Motor neuron (in vitro differentiated cells): ENCODE measurements at places on chromosomes 2 and 18.

DNA sequence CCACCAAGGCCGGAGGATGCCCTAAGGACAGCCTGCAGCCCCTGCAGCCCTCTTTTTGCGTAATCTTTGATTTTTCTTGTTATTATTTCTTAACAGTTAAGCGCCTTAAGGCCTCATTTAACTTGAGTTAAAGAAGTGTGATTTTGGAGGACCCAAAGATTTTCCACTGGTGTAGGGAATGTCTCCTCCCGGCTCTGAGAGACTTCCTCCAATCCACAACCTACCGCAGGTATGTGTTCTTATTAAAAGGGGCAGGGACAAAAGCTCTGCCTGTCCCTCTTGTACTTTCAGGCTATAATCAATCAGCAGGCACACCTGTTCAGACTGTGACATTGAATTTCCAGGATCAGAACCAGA, 285.1 kb downstream of the PRKCE start:
- ATAC-seq, result no peak

- ATAC-seq, result no peak
Measured at GRCh38 chr18:25805939-25806338, 284.5 kb downstream of the SS18 start.

- no peak for ATAC-seq
Measured at GRCh38 chr18:7921938-7922587, 354.9 kb downstream of the PTPRM start.

DNA sequence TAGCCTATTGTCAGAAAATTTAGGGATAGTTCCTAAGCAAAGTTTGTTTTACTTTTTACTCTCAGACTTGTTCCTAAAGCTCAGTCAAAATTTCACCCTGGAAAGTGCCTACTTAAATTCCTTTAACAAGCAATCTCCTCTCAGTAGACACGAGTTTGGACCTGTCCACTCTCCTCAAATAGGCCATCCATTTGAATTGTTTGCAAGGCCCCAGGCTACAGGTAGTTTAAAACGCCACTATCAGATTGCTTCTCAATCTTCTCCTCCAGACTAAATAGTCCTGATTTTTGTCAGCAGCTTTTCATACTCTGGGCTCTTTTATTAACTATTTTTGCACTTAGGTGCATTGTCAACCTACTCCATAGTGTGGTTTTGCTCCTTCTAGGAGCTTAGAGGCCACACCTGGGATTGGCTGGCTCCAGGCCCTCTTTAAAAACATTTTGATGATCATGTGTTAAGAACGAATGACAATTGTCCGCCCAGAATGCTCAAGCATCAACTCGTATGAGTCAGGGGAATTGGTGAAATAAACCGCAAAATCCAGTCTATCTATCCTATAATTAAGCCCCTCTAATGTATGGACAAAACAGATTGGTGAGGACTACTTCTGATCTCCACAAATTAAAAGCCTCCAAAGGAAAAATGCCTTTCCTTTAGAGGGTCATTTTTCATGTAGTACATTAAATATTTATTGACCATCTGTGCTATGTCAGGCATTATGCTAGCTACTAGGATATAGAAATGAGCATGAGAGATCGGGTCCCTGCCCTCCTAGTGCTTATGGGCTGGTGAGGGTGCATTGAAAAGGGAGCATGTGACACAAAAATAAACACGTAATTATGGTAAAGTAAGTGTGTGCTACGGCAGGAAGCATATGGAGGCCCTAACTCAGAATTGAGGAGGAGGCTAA, 333.8 kb upstream of the TNP1 start:
- no peak for ATAC-seq

GRCh38 chr18:24632158-24632988, 171.9 kb downstream of the HRH4 start:
- no peak for ATAC-seq

GRCh38 chr18:22912835-22913234, 20.3 kb upstream of the RBBP8 start:
- ATAC-seq, result no peak

GRCh38 chr2:236257136-236257535, 7.1 kb downstream of the ASB18 start:
- ATAC-seq, result peak; percentile 80

DNA sequence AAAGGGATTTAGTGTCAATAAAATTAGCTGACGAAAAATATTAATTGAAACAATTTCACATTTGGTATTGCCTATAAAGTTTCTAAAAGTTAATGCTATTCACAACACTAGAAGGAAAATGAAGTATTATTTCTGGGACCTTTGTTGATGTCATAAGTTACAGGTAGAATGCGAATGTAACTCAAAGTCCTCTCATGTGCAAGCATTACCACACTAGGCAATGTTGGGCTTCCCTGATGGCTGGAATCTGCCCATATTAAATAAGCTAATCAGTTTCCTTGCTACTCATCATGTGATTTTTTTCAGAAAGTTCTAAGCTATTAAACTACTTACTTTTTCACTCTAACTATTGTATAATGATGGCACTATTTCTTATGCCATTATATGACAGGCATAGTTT, 44.6 kb downstream of the COBLL1 start:
- no peak for ATAC-seq

DNA sequence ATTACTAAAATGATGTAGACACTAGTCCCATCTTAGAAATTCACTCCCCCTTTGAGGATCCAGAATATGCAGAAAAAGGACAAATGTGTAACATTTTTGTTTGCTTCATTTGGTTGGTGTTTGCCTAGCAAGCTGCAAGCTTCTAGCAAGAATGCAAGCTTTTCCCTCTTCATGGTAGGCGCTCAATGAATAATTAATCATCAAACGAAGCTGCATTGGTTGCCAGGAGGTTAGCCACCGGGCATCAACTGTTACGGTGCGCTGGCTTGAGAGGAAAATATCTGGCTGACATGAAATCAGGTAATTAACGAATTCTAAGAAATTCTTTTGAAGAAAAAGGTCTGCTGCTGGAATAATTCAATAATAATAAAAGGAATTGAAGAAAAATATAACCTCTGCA, 341.0 kb upstream of the KYNU start:
- ATAC-seq, result no peak

- ATAC-seq, result no peak
Measured at GRCh38 chr18:34117319-34117718, 107.4 kb downstream of the NOL4 start.

DNA sequence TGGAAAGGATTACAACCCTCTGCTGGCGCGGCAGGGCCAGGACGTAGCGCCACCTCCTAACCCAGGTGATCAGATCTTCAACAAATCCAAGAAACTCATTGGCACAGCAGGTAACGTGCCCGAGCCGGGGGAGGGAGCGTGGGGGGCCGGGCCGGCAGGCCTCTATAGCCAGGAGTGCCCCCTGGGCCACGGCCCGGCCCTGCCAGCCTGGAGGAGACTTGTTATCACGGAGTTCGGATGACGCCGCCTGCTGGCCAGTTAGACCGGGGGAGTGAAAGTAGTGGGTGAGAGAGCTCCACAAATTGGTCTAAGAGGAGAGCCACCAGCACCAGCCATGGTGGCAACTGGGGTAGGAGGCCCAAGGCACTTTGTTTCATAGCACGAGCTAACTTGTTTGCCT, 8.6 kb upstream of the TMEM214 start:
- no peak for ATAC-seq

DNA sequence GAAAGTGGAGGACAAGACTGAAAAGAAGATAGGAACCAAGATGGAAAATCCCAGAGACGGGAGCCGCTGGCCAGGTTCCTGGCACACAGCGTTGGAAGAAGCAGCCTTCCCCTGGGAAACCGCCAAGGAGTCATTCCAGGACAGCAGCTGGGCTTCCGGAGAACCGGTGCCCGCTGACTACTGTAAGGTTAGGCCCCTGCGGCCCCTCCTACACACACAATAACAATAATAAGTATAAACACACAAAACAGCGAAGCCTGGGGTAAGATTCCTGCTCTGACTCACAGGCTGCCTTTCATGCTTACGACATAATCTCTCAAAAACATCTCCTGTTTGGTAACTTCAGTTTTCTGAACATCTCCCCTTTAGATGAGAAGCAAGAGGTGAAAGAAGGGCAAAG, 28.1 kb upstream of the MYCN start:
- no peak for ATAC-seq
